ENCODE measurements at places on chromosomes 7 and 10.

DNA sequence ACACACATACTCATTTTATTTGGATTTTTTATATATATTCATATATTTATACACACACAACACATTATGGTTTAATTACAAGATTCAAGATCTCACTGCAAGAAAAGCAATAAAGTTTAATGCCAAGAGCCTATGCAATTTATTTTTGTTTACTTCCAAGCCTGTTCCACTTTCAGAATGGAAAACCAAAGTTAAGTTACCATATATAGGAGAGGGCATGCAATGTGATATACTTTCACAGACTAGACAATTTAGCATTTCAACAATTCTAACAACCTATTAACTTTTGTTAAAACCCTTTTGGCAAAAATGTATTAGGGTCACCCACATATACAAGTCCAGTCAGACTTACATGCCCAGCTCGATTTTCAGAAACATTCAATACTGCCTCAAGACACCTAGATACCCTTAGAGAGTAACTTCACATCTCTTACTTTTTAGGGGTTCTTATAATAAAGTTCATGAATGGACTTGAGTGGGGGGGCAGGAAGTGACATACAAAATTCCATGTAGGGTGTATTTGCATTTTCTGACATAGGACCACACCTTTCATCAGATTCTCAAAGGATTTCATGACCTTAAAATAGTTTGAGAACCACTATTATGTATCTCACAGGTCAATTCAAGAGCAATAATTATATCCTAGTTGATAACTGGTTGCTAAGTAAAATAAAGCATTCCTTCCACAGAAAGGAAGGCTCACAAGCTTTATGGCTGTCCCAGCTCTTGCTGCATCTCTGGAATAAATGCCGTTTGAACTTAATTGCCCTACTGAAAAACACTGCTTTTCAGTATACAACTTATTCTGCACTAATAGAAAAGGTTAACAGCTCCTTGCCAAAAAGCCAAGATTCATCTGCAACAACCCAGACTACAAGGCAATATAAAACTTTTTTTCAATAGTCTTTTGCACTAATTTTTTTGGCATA, 2.5 kb downstream of the P4HA1 start:
- no peak for DNase-seq

DNA sequence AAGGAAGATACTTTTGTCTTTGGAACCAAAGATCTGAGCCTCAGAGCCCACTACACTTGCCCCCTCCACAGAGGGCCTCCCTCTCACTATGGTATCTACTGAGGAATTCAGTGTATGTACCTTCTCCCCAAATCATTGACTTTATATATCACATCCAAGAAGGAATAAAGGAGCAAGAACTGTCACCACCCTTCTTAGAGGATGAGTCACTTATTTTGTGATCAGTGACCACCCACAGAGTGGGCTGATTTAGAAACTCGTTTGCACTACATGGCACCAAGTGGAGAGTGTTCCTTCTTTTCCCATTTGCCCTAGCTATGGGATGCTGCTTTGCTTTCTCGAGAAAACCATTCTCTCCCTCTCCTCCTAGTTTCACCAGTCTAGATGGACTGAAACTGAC, 5.7 kb downstream of the TMEM243 start:
- no peak for DNase-seq

DNA sequence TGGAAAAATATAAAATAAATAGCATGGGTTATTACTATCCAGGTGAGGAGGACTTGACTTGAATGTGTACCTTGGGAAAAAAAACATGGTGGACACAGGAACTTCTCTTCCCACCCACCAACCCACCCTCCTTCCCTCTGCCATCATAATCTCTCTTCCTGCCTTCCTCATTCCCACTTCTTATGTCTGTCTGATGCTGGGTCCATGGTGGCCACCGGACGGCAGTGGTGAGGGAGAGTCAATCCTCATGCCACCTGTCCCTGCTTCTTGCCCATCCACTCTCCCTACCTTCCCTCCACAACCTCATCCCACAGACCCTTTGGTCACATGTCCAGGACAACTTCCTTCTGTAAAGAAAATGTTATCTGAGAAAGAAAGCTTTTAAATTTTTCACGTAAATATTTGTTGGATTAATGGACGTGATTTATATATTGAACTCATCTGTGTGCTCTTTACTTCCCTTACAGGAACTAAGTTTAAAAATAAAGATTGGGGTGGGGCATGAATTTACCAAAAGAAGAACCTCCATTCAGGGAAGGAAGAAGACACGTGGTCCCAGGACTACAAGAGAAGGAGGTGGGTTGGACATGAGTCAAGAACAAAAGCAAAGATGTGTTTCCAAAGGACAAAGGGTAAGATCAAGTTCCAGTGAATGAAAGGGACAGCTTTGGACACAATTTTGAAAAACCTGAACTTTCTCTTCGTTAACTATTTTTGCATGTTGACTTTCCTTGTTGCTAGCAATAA, 104.5 kb downstream of the PIP4K2A start:
- DNase-seq, result no peak

DNA sequence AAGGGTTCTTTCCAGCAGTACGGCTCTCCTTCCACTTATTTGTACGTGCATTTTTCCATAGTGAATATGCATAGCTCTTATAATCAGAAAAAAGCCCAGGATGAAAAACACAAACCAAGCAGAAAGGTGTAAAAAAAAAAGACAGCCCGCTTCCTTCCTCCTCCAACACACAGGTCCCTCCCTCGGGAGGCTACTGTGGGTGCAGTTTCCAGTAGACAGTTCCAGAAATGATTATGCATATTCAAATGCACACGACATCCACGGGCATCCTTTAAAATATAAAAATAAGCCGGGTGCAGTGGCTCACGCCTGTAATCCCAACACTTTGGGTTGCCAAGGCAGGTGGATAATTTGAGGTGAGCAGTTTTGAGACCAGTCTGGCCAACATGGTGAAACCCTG, 59.9 kb downstream of the TNRC18 start:
- no peak for DNase-seq

DNA sequence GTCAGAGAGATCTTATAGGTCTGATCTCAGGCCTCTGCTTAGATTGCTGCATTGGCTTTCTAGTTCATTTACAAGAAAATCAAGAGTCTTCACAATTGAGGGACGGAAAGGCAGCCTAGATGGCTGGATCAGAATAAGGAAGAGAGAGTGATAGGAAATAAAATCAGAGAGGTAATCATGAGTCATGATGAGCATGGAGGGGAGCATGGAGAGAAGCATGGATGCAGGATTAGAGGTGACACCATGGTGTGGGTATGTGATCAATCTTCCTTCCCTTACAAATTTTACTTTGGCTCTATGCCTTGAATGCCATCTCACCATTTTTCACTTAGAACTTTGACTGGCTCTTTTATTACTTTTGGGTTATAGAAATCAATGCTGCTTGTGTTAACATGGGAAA, 1.4 kb downstream of the BCCIP start:
- no peak for DNase-seq

- DNase-seq, result no peak
These were observed 127.5 kb upstream of the PLXNA4 start for GRCh38 chr7:132703742-132704141.

DNA sequence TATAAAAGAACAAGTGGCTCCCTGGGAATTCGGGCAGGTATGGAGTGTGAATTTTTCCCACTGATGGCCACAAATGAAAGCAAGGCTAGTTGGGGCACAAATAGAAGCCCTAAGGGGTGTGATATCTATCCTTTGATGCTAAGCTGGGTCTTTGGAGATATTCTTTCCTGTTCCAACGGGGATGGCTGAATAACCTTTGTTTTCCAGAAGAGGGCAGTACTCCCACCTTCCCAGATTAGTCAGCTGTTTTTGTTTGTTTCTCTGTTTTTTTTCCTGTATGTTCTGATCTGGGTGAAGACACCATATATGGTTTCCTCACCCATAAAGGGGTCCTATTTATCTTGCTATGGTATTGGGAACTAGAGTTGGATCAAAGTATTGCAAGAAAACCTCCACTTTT, 947.7 kb upstream of the SORCS1 start:
- DNase-seq, result no peak

- no peak for DNase-seq
These were observed 35.8 kb downstream of the LAMB4 start for GRCh38 chr7:108094346-108094745.

DNA sequence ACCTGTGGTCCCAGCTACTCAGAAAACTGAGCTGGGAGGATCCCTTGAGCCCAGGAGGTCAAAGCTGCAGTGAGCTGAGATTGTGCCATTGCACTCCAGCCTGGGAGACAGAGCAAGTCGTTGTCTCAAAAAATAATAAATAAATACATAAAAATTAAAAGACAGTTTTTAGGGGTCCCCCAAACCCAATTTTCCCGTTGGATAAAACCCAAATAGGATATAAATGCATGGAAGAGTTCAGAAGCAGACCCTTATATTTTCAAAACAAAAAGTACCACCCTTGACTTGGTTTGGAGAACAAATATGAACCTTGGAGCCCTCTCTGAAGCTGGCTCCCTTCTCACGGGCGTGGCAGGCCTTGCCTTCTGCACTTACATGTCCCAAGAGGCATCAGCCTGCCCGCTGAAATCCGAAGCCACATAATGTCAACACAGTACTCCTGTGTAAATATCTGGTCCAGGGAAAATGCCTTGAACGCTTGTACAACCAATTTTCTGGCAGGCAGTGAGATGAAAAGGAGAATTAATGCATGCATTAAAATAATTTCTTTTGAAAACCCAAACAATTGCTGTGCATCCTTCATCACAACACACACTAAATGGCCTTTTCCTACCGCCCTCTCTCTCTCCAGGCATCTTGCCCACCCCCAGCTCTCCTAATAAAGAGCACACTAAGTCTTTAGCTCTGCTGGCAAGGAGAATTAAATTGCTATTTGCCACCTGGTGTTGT, 46.4 kb upstream of the PARD3 start:
- DNase-seq, result no peak

DNA sequence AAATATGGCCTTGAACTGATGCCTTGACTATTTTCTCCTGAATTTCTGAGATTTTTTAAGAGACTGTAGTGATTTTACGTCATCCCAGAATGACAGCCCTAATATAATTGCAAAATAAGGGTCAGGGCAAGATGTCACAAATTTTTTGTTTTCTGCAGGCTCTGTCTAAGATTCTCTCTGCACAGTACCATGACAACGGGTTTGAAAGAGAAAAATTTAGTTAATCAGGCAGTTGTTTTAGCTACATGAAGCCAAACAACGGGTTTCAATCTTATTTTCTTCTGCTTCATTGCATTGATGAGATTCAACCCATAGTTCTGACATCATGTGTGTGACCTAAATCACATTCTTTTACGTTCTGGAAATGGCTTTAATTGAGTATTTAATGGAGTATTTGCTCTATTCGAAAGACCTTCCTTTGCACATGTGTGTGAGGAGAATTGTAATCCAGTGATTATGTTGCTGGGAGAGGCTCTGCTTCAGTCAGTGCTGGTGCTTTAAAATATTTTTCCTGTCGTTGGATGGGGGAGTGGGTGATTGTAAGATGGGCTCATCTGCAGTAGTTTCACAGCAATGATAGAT, 118.0 kb upstream of the RHOBTB1 start:
- DNase-seq, result no peak

DNA sequence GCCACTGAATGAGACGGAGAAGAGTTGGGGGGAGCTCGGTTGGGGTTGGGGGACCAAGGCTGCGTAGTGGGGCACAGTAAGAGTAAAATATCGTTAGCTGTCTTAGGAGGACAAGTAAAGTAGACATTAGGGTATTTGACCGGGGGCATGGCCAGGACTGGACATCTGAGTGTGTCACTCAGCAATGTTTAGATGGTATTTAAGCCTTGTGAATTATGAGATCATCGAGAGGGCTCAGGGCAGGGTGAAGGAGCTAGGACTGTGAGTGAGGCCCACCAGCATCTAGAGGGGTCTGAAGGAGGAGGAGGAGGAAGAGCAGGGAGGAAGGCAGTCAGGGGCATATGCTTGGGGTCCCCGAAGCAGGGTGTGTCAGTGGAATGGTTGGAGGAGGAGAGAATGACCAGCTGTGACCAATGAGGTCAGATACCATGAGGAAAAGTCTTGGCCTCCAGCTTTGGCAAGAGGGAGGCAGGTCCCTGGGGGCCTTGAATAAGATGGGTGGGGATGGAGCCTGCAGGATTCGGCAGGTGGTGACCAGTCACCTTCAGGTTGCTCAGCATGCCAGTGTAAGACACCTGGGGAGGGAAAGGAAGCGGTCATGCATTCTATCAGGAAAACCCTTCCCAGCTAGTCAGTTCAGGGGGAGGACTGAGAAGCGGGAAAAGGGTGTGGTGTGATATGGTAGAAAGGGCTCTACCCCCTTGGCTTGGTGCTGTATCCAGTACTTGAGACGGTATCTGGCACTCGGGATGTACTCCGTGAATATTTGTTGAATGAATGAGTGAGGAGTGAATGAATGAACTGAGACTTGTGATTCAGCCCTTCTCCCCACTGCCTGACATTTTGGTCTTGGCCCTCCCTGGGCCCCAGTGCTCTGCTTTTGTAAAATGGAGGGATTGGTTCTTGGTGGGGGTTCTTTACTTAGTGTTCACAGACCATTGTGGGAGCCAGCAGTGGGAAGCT, 34.8 kb upstream of the SH2D4B start:
- no peak for DNase-seq

DNA sequence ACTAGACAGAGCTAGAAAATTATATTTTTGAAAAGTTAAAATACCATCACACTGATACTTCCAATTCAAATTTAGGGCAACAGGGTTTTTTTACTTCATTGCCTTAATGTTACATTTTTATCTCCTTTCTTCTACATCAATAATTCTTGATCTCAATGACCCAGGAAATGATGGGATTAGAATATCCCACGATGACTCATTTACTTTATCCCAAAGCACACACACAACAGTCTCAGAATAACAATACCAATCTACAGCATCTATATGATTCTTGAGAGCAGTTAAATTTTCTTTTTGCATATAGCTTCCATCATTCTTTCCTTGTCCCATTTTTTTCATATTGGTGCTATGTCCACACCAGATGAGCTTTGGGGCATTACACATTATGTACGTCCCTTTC, 98.4 kb upstream of the EEPD1 start:
- no peak for DNase-seq

DNA sequence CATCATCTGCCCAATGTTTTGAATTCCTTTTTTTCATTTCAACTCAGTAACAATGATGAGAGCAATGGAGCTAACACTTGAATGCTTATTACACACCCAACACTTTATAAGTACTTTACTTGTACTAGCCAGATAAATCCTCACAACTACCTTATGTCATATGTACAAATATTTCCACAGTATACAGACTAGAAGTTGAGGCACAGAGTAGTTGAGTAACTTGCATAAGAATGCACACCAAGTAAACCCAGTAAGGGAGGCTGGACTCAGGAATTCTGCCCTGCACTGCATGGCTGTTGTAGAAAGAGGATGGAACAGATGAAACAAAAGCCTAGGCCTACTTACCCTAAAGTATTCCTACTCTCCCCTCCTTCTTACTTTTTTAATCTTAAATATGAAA, 15.8 kb downstream of the DPY19L1 start:
- no peak for DNase-seq
